8988T (cell line): ENCODE measurements at places on chromosomes 12 and 14.

DNA sequence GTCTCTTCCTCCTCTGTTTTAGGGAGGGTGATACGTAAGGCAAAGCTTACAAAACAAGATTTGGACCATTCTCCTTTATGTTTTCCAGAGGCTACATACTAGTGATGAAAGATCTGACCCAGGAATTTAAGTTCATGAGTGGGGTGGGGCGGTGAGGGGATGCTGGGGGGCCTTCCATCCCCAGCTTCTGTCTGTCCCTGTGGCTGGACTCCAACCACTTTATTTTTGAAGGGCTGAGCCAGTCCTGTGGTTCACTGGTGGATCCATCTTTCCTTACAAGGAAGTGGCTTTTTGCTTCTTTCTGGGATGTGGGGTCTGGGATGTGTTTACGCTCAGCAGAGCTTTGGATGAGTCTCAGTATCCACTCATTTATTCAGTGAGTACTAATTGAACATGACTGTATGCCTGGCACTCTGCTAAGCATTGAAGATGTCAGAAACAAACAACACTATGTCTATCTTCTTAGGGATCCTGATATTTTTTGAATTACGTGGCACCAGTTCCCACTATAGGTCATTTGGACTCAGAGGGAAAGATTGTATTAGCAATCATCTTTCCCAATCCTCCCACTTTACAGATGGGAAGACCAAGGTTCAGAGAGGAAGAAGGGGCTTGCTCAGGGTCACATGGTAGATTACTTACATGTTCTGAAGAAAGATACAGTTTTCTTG is 291.8 kb upstream of the TBX3 start:
- no peak for DNase-seq

GRCh38 chr14:36346052-36346451 is 25.6 kb upstream of the MBIP start:
- DNase-seq, result no peak

- DNase-seq, result no peak
Observed at GRCh38 chr12:46569826-46570439, 197.4 kb upstream of the SLC38A2 start.

DNA sequence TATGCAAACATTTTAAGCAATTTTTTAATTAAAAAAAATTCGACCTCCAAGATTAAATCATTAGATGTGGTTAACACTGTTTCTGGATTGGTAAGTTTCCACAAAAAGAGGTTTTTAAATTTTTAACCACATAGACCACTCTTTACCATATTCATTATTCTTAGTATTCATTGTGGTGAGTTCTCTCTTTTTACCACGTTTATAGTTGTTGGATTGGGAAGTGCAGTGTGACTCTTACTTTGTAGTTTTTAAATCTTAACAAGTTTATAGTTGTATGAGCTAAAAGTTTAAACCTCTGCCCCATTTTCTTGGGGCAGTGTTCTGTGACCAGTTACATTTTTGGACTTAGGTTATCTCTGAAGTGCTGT is 8.6 kb downstream of the ATP2A2 start:
- DNase-seq, result no peak

DNA sequence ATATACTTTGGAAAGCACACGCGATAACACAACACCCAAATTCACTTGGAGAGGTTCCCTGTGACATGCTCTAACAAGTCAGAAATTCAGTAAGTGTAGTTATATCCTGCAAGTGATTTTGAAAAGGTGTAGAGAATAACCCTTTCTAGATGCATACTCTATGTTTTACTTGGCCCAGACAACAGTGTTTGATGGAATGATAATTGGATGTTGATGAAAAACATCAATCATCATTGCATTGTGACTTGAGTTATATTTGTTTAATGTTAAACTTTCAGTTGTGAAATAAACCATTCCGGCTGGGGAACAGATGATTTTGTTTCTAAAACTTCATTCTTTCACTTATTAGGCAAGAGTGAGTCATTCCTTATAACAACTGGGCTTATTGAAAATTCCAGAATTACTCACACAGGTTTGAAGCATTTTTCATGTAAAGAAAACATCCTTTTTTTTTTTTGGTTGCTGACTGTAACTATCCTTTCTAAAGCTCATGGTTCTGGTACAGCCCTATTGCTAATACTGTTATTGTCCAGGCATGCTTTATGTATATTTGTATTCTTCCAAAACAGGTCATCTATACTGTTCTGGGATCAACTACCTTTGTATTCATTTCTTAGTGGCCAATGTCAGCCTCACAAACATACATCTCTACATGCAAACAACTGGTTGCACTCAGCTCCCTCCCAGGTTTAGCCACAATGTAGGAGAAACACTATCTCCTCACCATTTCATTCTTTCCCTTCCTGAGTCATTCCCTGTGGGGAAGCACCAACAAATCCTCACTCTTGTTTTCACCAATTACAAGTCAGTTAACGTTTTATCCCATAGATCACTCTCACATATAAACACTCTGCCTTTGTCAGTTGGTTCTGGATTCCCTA is 121.2 kb upstream of the LRIG3 start:
- no peak for DNase-seq
